ENCODE measurements at places on chromosomes 4 and X.
A peak's percentile ranks its signal among the peaks of the same experiment; 100 is the strongest.

DNA sequence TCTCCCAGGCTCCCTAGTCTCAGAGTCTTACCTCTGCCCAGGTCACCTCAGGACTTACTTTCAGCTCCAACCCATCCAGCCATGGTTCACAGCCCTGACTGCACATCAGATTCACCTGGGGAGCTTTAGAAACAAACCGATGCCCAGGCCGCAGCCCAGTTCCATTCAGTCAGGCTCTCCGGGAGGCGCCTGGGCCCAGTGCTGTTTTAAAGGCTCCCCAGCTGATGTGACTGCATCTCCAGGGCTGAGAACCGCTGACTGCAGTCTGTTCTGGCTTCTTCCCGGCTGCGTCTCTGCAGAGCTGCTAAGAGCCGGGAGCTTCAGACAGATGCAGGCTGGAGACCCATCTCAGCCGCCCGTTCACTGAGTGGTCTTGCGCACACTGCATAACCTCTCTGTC lies 44.4 kb upstream of the LGI2 start:
- DNase-seq, result no peak

DNA sequence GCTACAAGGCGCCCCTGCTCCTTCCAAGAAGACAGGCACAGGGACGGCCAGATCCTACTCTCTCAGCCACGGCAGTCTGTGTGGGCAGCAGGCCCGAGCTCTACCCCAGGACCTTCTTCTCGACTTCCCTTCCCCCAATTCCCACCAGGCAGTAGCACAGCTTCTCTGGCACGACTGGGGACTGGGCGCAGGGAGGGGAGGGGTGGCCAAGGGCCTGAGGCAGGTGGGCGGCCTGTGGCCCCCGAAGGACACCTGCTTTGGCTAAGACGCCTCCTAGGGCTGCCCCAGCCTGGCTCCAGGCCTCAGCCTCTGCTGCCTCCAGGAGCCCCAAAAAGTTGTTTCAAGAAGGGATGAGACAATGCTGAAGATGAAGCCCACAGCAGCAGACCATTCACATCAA lies 24.2 kb upstream of the IRF2 start:
- no peak for DNase-seq

DNA sequence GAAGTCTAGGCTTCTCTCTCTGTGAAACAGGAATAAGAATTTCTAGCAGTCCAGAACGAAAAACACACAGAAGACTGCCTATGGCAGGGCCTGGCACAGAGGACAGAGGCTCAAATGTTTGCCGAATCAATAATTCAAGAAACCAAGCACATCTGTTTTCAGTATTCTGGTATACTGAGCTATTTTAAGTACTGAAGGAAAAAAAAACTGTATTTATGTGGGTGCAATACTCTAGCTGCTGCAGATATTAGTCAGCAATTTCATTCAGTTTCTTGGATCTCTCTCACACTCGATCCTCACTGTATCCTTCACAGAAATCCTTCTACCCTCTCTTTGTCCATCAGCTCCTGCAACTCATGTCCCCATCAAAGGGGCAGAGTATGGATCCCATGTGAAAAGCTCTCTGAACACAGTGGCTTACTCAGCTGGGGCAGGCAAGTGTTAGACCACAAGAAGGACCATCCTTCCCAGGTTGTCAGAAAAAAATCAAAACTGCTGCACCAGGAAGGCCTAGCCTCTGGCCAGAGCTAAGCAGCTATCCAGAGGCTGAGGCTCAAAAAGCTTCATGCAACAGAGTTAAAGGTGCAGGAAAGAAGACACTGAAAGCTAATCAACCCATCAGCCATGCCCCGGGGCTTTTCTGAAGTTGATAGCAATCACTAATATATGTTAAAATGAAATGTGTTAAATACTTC lies 9.1 kb upstream of the USO1 start:
- DNase-seq, result no peak

DNA sequence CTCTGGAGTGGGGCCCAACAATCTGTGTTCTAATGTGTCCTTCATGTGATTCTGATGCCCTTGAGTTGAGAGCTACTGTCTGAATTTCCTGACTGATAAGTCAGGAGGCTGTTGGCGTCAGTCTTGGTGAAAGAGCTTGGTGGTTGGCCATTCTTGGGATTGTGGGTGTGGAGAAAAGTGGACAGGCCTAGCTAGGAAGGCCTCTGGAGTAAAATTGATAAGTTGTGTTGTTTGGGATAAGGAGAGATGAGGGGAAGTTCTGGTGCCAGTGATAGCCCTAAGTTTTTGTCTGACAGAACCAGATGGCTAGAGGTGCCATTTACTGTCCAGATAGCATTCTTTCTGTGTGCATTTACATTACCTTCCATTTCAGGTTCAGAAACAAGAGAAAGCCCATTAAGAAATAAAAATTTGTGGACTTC lies 11.7 kb downstream of the NSD2 start:
- DNase-seq, result peak; percentile 9

- no peak for DNase-seq
Observed at GRCh38 chrX:98516120-98516519, 1632.4 kb downstream of the RPA4 start.

DNA sequence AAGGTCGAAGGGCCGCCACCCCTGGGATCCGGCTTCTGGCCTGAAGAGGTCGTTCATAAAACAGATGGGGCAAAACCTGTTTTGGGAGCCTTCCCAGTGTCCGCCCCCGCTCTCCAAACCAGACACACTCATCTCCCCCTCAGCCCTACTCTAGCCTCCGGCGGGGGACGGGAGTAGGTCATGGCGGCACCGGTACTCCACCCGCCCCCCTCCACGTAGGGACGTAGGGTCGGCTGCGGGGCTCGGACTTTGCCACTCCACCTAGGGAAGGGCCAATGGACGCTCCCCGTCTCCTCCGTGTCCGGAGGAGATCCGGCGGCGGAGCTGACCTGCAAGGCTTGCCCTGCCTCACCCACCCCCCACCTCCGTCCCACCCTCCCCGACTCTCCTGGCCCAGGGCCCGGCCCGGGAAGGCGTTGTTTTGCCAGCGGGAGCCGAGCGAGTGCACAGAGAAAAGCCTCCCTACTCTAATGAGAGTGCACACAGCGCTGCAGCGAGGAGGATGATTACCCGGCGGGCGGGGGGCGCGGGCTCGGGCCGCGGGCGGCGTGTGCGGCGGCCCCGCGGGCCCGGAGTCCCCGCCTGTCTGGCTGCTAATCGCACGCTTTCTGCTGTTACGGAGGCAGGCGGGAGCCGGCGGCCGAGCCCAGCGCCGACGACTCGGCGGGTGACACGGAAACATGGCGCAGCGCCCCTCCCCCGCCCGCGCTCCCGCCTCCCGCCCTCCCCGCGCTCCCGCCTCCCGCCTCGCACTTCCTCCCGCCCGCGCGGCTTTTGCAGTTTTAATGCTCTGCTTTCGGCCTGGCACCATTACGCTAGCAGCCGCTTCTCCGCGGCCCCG lies 8.3 kb upstream of the BCOR start:
- no peak for DNase-seq

GRCh38 chr4:124970011-124970410 lies 257.5 kb upstream of the ANKRD50 start:
- DNase-seq, result no peak

DNA sequence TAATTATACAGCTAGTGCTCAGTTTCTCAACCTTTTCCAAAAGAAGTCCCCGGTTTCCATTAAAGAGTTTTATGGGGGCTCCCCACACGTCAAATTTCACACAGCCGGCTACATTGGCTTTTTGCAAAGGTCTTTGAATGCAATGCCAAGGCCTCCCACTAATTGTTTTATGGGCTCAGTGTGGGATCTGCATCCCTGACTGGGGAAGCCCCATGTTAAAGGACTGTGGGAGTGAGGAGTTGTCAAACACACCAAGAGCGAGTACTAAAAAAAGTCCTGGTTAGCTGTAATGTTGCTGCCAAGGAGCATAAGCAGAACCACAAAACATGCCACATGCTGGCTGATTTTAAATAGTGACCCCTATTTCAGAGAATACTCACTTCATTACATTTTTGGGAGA lies 162.6 kb downstream of the BMPR1B start:
- DNase-seq, result no peak

DNA sequence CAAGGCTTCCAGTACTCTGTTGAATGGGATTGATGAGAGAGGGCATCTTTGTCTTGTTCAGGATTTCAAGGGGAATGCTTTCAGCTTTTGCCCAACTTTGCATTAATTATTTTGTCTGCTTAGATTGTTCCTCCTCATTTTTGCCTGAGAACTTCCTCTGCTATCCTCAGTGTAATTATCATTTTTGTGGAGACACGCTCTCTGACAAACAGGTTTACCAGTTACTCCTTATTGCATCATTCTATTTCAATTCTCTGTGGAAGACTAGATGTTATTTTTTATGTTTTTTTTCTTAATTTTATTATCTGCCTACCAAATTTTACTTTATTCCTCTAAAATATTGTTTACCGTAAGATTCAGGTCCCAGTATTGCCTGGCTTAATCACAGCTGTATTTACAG lies 349.2 kb downstream of the ADGRL3 start:
- DNase-seq, result no peak

- DNase-seq, result no peak
Observed at GRCh38 chrX:22037911-22038537, 5.9 kb downstream of the PHEX start.

GRCh38 chrX:136662104-136662503 lies 14.1 kb downstream of the CD40LG start:
- no peak for DNase-seq

GRCh38 chr4:158775091-158775651 lies 6.3 kb downstream of the FNIP2 start:
- DNase-seq, result no peak

GRCh38 chr4:40575846-40576245 lies 53.8 kb downstream of the RBM47 start:
- DNase-seq, result no peak

- DNase-seq, result no peak
Observed at GRCh38 chr4:51906167-51906958, 63.4 kb downstream of the DCUN1D4 start.

GRCh38 chrX:154482786-154483185 lies 3.6 kb downstream of the UBL4A start:
- no peak for DNase-seq

DNA sequence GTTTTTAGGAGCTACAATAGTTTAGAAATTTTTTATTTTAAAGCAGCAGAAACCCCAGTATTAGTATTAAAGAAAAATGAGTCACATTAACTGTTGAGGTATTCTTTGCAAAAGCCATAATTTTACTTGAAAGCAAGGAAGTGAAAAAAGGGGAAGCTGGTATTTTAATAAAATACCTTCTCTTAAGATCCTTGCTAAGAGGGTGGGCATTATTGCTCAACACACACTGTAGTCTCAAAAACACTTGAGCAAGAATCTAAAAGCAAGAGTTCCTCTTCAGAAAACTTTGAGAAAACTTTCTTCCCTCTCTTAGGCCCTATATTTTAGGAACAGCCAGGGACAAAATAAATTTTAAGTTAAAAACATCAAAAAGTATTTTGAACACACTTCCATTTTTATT lies 259.4 kb upstream of the DIAPH2 start:
- no peak for DNase-seq

Data from chondrocyte (in vitro differentiated cells).